CD4-positive, alpha-beta T cell treated with Interferon alpha-2 for 1 hour (primary cell): ENCODE measurements at places on chromosomes 16 and 17.

DNA sequence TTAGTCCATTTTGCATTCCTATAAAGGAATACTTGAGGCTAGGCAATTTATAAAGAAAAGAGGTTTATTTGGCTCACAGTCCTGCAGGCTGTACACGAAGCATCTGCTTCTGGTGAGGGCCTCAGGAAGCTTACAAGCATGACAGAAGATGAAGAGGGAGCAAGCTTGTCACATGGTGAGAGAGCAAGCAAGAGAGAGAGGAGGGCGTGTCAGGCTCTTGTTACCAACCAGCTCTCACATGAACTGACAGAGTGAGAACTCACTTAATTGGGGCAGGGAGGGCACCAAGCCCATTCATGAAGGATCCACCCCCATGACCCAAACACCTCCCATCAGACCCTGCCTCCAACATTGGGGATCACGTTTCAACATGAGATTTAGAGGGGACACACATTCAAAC is 1.6 kb downstream of the CHCT1 start:
- DNase-seq, result no peak

GRCh38 chr16:82864332-82865040 is 237.7 kb downstream of the CDH13 start:
- DNase-seq, result no peak

GRCh38 chr17:50948711-50949110 is 82.6 kb upstream of the TOB1 start:
- no peak for DNase-seq

GRCh38 chr16:83803811-83804210 is 4.0 kb upstream of the HSBP1 start:
- DNase-seq, result no peak

GRCh38 chr16:76854234-76854633 is 336.8 kb upstream of the MON1B start:
- no peak for DNase-seq

DNA sequence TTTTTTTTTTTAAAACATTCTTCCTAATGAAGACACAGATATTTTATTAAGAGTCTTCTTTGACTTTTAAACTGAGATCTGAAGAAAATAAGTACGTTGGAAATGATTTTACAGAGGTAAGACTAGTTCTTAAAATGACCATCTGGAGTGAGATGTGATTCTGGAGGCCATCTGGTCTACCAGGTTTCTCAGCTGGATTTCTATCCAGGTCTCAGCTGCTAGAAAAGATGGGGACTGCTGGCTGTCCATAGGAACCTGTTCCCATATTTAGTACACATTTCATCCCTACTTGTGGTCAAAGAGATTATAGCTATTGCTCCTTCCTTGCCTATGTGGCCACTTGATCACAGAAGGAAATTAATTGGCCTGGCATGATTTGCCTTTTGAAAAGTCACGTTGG is 12.2 kb downstream of the PMFBP1 start:
- no peak for DNase-seq

DNA sequence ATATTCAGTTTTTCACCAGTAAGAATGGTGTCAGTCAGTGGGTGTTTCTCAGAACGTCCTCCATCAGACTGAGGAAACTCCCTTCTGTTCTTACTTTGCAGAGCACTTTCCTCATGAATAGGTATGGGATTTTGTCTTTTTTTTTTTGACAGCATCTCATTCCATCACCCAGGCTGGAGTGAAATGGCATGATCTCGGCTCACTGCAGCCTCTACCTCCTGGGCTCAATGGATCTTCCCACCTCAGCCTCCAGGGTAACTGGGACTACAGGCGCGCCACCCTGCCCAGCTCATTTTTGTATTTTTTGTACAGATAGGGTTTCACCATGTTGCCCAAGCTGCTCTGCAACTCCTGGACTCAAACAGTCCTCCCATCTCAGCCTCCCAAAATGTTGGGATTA is 130.3 kb downstream of the ZNF778 start:
- DNase-seq, result no peak

DNA sequence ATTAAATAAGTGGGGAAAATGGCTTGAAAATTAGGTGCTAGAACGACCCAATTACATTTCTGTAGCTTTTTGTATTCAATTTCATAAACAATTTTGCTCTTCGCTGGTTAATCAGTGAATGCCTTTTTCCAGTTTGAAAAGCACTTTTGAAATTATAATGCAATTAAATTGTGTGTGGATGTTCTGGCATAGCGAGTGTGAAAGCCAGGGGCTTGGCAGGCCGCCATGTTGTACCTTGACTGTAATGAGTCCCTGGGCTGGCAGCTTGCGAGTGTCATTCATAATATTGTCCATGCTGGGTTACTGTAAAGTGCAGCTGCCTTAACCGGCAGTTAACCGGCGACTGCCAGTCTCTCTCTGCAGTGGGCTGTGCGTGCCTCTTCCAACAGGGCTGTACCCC is 177.8 kb downstream of the CCDC182 start:
- DNase-seq, result no peak

GRCh38 chr16:60636117-60636516 is 1400.1 kb downstream of the CDH8 start:
- DNase-seq, result no peak

- no peak for DNase-seq
Observed at GRCh38 chr17:633133-633532, 81.5 kb downstream of the VPS53 start.

- no peak for DNase-seq
Observed at GRCh38 chr16:68078701-68079375, 6.3 kb upstream of the NFATC3 start.

- DNase-seq, result no peak
Observed at GRCh38 chr16:21652453-21652852, at the start of gene IGSF6. TSS of gene IGSF6 (minus strand) at chr16:21652608. CDS start at chr16:21652598, 10 bp downstream.
